ENCODE measurements at places on chromosomes 7 and 10.

DNA sequence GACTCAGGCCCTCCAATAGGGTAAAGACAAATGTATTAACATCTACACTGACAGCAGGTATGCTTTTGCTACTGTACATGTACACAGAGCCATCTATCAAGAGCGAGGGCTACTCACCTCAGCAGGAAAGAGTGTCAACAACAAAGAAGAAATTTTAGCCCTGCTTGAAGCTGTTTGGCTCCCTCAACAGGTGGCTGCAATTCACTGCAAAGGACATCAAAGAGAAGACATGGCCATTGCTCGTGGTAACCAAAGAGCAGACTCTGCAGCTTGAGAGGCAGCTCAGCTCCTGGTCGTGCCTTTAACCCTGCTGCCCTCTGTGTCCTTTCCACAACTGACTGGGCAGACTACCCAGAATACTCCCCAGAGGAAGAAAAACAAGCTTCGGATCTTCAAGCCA lies 5.1 kb downstream of the AKR1B15 start:
- DNase-seq: no peak

- no peak for DNase-seq
Measured at GRCh38 chr7:43136064-43136463, 23.6 kb downstream of the HECW1 start.

GRCh38 chr7:105354383-105354782 lies 34.3 kb downstream of the SRPK2 start:
- DNase-seq: no peak

- no peak for DNase-seq
Measured at GRCh38 chr10:35443858-35444257, 107.5 kb downstream of the CCNY start.

DNA sequence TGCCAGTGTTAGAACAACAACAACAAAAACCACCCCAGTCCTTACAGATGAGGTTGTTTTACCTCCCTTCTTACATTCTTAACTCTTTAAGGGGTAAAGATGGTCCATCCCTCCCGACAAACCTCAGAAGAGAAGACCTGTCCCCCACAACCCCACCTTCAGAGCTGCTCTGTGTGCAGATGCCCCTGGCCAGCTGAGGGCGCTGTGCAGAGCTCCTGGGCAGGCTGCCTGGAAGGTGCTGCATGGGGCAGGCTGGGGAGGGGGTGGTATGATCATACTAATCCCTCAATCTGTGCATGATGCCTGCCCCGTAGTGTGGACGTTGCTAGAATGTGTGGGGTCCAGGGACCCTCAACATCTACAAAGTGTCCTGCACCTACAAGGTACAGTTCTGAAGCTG lies 387.1 kb downstream of the INHBA start:
- DNase-seq: no peak

DNA sequence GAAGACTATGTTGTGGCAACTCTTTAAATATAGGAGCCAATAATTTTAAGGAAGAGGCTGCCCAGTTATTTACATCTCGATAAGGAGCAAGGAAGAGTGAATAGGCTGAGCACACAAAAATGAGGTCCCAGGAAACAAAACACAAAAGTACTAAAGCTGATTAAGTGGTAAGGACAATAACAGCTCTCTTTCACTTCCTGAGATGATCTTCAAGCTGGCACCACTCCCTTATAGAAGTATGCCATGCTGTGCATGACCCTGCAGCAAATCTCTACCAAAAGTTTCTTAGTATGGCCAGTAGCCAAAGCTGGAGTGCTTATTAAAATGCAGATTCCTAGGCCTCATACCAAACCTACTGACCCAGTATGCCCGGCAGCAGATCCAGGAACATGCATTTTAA lies 39.7 kb downstream of the CADPS2 start:
- DNase-seq: no peak

DNA sequence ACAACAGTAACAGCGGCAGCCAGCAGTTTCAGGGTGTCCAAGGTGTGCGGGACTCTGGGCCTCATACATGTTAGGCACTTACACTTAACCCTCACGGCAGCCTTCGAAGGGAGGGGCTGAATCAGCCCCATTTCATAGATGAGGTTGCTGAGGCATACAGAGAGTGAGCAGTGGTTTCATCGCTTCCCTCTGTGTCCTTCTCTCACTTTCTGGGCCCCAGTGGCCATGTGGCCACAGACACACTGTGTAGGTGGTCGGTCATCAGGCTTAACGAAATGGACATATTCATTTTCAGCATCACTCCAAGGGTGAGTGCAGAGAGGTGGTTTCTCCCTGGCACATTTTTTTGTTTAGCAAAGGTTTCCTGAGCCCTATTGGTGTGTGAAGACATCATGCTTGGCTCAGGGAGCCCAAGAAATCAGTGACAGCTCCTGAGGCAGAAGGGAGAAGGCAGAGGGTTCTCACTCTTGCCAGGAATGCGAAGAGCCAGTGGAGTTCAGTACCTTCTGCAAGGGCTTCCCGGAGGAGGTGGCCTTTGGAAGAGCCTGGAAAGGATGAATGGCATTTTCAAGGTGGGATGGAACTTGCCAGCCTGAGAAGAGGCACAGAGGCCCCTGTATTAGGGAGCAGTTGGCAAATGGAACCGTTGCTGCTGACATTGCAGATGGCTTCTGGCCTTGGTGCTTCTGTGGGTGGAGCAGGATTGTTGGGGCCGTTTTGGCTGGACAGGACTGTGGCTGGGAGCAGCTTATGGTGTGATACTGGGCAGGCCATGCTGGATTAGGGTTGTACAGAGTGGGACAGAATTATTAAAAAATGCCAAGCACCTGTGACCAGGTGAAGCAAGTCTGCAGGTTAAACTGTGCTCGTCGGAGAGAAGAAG lies 61.7 kb upstream of the PPIF start:
- DNase-seq: no peak

DNA sequence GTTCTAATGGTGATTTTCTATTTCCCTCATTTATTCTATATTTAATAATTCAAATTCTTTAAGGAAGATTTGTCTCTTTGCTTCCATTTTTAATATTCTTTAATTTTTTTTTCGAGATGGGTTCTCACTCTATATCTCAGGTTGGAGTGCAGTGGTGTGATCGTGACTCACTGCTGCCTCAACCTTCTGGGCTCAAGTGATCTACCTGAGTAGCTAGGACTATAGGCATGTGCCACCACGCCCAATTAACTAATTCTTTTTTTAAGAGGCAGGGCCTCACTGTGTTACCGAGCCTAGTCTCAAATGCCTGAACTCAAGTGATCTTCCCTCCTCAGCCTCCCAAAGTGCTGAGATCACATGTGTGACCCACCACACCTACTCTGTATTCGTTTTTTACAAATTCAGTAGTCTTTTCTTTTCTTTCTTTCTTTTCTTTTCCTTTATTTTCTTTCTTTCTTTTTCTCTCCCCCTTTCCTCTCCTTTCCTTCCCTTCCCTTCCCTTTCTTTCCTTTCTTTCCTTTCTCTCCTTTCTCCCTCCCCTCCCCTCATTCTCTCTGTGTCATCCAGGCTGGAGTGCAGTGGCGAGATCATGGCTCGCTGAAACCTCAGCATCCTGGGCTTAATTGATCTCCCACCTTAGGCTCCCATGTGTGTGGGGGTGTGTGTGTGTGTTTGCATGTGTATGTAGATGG lies 323.1 kb downstream of the ADK start:
- DNase-seq: no peak

- no peak for DNase-seq
Measured at GRCh38 chr7:47040795-47041347, 541.0 kb downstream of the TNS3 start.

DNA sequence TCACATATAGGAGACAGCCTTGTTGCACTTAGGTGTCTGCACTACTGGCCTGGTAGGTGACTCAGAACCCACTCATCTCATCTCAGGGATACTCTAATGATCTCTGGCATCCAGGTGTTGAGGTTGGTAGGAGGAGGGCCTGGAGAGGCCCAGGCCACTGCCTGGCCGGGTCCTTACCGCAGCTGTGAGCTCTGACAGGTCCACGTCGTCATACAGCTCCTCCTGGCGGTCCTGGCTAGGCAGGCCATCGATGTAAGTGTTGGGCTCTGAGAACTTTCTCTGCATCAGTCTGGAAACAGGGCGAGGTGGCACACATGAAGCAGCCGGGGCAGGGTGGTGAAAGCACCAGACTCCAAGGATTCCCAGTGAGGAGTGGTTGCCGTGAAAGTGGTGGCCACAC lies 62.1 kb downstream of the VWA2 start:
- no peak for DNase-seq

GRCh38 chr7:26293569-26294308 lies 2.1 kb downstream of the SNX10 start:
- DNase-seq: peak; percentile 43

DNA sequence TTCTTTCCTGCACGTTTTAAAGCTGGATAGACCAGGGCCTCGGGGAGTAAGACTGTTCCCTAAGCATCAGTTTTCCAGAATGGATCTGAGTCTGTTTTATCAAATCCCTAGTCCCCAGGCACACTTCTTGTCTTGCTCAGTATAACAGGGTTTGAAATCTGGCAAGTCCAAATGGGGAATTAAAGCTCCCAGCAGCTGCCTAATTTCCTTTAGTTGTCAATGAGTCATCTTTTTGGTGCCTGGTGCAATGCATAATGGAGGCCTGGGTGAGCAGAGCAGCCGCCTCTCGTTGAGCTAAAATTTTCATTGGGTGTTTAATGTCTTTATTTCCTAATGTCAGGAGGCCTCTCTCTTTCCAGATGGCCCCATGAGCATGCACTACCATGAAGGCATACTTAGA lies 87.9 kb downstream of the STRA8 start:
- DNase-seq: no peak

DNA sequence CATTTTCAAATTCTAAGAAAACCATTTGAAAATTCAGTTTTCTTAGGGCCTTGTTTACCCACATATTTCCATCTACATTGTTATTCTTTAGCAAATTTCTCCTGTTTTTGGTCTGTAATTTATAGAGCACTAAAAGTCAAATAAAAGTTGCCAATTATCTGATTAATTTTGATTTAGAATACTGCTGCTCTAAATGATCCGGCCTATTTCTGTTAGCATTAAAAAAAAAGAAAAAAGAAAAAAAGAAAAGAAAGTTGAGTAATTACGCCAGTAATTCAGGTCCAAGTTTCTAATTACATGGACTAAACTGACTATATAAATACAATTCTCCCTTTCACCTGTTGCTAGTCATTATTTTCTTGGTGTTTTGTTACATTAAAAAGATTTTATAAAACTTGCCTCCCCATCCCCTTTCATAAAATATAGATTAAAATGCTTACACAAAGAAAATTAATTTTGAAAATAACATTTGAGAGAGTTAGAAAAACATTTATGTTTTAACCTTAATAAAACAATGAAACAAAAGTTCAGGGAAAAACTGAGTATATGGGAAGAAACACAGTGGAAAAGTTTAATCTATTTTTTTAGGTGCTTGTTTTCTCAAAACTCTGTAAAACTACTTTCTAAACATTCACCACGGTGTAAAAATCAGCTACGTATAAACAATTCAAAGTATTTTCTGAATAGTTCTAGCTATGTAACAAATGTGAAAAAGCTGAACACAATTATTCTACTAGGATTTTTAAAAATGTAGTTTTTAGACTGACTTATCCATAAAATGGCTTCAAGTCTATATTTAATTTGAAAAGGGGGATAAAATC lies 6.8 kb upstream of the COMMD3 start:
- no peak for DNase-seq

GRCh38 chr7:27129729-27130539 lies 623 bp downstream of the HOXA4 start:
- no peak for DNase-seq

- DNase-seq: no peak
Measured at GRCh38 chr10:13831711-13832141, 245.0 kb downstream of the PRPF18 start.

GRCh38 chr10:96501985-96502384 lies 11.7 kb downstream of the TLL2 start:
- no peak for DNase-seq

- no peak for DNase-seq
Measured at GRCh38 chr10:89207181-89207800, at the start of gene CH25H. Gene CH25H (minus strand): TSS chr10:89207317. CDS start chr10:89207292, 25 bp downstream.

- DNase-seq: no peak
Measured at GRCh38 chr10:88964869-88965415, 12.4 kb upstream of the ACTA2 start.

DNA sequence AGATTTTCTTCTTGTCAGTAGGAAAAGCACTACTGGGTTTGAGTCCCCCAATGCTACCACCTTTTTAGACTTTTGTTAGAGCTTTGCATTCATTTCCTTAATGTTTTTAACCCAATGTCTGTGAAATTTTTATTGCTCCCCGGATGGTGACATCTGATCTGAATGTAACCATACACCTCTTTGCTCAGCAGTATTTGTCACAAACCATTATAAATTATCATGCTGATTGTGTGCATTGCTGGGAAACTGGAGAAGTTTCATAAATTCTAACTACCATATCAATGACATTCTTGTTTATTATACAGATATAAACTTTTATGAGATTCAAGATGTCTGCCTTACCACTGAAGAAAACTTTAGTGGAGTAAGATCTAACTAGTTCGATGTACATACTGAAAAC lies 8.5 kb downstream of the NRP1 start:
- no peak for DNase-seq

DNA sequence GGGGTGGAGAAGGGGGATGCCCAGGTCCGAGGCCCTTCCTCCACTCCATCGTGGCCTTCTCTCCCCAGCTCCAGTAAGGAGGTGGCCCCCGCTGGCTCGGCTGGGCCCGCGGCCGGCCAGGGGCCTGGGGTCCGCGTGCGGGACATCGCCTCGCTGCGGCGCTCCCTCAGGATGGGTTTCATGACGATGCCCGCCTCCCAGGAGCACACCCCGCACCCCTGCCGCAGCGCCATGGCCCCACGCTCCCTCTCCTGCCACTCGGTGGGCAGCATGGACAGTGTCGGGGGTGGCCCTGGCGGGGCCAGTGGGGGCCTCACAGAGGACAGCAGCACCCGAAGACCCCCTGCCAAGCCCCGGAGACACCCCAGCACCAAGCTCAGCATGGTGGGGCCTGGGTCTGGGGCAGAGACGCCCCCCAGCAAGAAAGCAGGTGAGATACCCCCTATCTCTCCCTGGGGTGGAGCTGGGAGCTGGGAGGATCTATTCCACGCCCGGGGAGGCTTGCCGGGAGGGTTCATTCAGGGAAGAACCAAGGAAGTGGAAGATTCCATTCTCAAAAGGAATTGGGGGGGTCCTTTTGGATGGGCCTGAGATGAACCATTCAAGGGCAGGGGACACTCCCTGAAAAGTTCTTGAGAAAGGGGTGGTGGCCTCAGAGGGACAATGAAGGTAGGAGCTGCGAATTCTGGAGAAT lies 3.2 kb downstream of the NYAP1 start:
- DNase-seq: no peak

Measured in effector memory CD4-positive, alpha-beta T cell (primary cell).